HT-29 (cell line): ENCODE measurements at places on chromosomes 7 and 10.

GRCh38 chr7:75980430-75981202, 13.8 kb downstream of the TMEM120A start:
- no peak for DNase-seq

DNA sequence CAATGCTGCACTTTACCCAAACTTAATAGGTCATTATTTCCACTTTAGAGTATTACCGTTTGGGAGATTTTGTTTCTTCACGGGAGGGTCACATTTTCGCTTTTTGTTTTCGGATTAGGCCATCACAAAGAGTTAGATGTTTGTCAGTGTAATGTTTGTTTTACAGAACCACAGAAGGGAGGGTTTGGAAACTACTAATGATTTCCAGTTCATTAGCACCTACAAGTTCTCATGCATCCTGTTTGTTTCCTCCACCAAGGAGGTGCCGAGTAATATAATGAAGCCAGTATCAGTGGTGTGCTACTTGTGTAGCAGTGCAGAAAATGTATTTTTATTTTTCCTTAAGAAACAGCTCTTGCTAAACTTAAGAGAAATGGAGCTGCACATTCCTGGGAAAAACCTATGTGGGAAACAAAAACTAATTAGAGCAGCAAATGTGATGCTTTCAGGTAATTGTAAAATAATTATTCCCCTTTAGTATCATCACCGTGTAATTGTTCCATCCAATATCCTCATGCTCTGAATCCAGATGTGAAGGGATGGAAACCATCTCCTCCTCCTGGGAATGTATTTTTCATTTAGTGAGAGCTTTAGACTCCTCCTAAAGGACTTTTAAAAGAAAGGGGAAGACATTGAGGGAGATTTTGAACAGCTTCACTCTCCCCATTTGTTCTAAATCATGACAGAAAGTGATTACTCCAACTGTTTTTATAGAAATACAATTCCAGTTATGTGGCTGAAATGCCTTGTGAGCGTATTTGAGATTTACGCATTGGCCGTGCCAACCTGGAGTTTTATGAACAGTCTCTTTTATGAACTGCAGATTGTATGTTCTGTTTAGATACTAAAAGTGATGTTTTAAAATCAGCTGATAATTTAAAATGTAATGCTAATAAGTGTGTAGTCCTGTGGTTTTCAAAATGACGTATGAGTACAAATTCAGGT, 5.6 kb downstream of the CELF2 start:
- DNase-seq = no peak

GRCh38 chr10:128027822-128028507, 98.3 kb downstream of the MKI67 start:
- DNase-seq = no peak

GRCh38 chr10:91153508-91153907, 67.0 kb upstream of the PCGF5 start:
- DNase-seq = no peak

DNA sequence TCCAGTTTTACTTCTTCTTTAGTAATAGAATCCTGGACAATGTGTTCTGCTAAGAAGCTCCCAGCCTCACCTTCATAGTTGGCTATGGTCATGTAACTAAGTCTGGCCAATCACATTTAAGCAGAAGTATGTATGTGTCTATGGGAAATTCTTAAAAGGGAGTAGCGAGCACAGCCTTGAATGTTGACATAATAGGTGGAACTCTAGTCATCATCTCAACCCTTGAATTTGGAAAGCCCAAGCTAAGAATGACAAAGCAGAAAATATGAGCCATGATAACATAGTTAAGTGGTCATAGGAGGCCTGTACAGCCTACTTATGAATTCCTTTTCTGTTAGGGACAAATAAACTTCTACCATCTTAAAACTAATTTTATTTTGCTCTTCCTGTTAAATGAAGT, 134.1 kb downstream of the MAGI2 start:
- DNase-seq = no peak

GRCh38 chr10:16907687-16908086, 90.5 kb upstream of the RSU1 start:
- DNase-seq = no peak

GRCh38 chr7:36283711-36284130, 105.9 kb upstream of the ANLN start:
- DNase-seq = no peak

GRCh38 chr10:13311177-13311575, 11.3 kb upstream of the PHYH start:
- DNase-seq = no peak

GRCh38 chr7:115133248-115133647, 211.4 kb downstream of the MDFIC start:
- DNase-seq = no peak

DNA sequence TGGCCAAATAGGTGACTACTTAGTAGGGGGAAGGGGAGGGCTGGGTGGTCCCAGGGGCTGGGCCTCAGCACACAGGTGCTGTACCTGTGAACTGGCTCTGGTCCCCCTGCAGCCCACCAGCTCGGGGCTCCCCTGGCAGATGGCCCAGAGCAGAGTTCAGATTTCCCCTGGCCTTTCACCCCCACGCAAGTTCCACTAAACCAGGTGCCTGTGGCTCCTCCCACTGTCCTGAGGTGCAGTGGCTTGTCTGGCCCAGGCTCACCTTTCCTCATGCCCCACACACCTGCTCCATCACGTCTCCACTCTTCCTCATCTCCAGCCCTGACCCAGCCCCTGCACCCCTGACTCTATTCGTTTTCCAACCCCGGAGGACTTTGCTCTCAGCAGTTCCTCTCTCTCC, 47.3 kb upstream of the OPALIN start:
- DNase-seq = no peak

- no peak for DNase-seq
These were observed 466.1 kb downstream of the PTPRN2 start for GRCh38 chr7:158121441-158122045.
